ENCODE measurements at places on chromosomes 5 and 9.
A peak's percentile ranks its signal among the peaks of the same experiment; 100 is the strongest.

- no peak for DNase-seq
These were observed 26.4 kb upstream of the TMOD1 start for GRCh38 chr9:97475059-97475458.

GRCh38 chr5:95727764-95728191 lies 3.4 kb upstream of the RHOBTB3 start:
- DNase-seq, result no peak

- peak; percentile 53 for DNase-seq
These were observed 154.3 kb downstream of the SPOCK1 start for GRCh38 chr5:137344723-137345322.

GRCh38 chr5:135073761-135074345 lies 39.8 kb upstream of the PITX1 start:
- no peak for DNase-seq

GRCh38 chr5:66708368-66708767 lies 112.2 kb downstream of the MAST4 start:
- DNase-seq, result no peak

DNA sequence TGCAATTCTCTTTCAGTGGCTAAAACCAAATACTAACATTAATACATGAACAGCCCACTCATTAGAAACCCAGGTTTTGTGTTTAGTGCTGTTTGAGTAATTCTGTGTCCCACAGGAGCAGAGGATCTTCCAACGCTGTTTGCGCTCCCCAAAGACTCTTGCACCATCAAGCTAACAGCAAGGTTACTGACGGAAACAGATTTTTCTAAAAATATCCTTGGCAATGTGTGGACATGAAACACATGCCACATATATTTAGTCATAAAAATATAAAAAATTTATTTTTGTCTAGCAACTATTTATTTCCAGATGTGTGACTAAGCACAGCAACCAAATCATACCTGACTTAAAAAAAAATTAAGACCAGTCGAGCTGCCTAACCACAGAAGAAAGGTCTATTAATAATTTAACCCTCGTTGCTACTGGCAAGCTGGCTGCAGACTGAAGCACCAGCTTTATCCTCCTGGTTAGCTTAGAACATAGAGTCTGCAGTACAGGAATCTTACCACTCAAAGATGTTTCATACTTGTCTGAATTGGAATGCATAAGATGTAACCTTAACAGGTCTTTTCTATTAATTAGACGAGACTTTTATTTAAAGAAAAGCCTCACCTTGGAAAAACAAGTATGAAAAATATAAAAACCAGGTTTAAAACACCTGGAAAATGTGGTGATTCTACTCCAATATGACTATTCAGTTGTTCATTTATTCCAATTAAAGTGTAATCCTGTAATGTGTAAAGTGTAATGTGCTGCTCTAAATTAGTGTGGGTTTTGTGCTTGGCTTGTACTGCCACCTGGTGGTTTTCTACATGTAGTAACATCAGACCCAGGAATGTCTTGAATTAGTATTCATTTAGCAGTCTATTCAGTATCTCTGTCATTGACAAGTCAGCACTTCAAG lies 272.5 kb downstream of the EPB41L4A start:
- DNase-seq, result peak; percentile 77

- DNase-seq, result peak; percentile 71
These were observed 36.7 kb downstream of the SARDH start for GRCh38 chr9:133701321-133701980.

DNA sequence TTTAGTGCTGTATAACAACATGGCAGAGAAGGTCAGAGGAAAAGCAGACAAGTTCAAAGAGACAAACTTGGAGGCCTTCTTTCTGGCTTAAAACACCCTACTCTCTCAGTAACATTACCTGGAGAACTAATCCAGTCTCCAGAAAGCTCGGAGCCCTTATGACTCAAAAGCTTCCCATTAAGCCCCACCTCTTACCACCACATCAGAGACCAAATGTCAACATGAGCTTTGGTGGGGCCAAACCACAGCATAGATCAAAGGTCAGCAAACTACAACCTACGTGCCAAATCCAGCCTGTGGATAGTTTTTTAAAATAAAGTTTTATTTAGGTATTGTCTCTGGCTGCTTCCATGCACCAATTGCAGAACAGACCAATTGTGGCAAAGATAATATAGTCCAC lies 589.9 kb downstream of the DNAH5 start:
- DNase-seq, result no peak

DNA sequence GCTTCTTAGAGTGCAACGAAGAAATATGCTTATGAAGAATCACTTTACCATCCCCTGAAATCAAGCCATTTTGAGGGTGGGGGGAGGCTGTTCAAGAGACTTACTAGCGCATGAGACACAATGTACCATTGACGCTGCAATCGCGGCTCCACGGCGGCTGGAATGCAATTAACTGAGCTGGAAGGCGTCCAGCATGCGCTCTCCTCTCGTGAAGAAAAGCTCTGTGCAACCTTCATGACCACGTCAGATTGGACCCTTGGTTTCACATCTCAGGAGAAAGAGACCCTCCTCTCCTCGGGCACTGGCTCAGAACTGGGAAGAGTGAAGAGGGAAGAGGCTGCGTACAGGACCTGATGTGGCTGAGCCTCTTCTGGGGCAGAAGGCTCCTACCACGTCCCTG lies 138.5 kb upstream of the IRX2 start:
- DNase-seq, result no peak

- no peak for DNase-seq
These were observed 33.0 kb downstream of the CAMK2A start for GRCh38 chr5:150256410-150257064.

DNA sequence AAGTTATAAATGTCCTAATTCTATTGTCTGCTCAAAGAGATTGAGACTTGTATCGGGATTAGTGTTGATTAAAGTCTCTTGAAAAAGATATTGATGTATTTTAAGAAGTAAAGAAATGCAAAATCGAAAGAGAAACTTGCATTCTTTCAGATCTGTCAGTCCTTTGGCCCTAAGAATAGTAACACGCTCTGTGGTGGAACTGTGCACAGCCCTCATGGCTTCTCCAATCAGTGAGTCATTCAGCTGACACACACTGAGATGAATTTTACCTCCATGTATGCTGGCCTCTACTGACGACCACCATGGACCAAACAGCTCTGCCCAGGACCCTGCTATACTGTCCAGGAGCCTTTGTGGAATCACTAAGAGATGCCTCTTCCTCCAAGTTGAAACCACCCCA lies 232.4 kb downstream of the ESM1 start:
- DNase-seq, result peak; percentile 44

DNA sequence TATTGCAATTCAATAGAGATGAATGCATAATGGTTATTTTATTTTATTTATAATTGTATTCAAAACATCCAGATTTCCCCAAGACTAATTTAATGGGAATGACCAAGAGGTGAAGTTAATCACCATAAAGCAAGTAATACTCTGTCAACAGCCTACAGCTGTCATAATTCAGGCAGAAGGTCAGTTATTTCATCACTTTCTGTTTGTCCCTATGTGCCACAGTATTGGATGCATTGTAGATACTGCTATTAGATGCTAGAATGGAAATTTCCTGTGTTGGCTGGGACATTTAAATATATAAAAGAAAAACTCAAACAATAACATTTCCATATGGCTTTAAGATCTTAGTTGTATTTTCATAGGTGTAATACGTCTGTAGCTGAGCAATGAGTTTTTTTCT lies 56.7 kb upstream of the MINAR2 start:
- no peak for DNase-seq

DNA sequence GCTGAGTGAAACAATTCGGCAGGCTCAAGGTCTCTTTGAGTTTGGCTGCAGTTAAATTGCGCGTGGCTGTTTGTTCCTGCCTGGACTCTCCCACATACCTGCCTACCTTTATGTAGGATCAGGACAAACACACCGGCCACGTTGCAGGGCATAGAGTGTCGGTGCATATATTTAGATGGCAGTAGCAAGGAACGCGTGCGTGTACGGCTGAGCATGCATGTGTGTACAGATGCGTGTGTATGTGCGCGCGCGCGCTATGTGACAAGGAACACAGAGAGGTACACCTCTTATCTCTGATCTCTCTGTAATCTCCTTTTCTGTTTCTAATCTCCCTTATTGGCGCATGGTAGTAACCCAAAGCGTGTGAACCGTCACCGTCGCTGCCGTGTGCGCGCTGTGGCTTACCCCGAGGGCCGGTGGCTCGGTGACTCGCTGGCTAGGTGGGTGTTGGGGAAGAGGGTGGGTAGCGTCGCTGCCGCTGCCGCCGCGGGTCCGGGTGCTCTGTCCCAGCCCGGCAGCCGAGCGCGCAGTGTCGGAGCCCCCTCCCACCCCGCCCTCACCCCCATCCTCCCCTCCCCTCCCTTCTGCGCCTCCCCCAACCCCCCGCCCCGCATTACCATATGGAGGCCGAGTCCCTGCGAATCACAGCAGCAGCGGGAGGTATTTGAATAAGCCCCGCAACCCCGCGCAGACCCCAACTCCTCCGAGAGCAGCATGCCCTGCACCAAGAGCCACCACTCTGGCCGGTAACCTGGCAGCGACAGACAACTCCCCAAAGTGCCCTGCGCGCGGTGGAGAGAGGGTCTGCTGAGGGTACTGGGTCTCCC lies 204.8 kb downstream of the MEF2C start:
- no peak for DNase-seq

DNA sequence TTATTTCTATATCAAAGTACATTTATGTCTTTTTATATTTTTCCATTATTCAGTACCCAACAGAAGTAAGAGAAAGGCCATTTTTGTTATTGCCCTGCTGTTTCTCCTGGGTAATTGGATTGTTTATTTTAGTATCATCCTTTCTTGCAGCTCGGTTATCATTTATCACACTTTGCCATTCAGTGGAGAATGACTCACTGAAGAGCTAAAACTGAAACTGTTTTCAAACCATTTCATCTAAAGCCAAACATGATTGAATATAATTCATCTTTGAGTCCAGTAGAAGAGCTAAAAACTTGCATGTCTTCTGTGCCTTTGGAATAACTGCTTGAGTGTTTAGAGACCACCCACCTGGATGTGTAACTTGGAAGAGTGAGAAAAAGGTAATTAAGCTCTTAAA lies 139.5 kb upstream of the PRDM9 start:
- no peak for DNase-seq

GRCh38 chr5:115456539-115457040 lies 88.0 kb downstream of the FEM1C start:
- DNase-seq, result no peak

- no peak for DNase-seq
These were observed 223.2 kb downstream of the PCSK1 start for GRCh38 chr5:96209829-96210228.

DNA sequence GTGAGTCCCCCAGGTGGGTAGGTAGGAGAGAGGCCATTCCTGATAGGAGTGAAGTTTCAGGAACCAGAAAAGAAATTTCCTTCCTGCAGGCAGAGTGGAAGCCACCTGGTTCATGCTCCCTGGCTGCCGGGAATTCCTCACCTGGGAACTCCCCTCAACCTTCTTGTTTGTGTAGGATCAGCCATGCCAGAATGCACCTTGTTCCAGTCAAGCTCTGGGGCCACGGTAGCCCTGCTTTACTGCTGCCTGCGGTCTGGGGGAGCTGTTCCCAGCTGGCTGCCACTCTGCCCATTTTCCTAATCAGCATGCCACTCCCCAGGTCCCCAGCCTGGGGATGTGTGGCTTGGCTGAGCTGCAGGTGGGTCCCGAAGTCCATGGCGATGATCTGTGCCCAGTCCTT lies 18.7 kb upstream of the B4GALT1 start:
- no peak for DNase-seq

- DNase-seq, result no peak
These were observed 72.8 kb upstream of the SGCD start for GRCh38 chr5:156254196-156254595.
